ENCODE measurements at places on chromosomes 3 and 15. TPM values are rescaled to one million over a fixed set of nuclear protein-coding genes. Genes with fewer than 3 reads are reported as not detected.
A peak's percentile ranks its signal among the peaks of the same experiment; 100 is the strongest.

DNA sequence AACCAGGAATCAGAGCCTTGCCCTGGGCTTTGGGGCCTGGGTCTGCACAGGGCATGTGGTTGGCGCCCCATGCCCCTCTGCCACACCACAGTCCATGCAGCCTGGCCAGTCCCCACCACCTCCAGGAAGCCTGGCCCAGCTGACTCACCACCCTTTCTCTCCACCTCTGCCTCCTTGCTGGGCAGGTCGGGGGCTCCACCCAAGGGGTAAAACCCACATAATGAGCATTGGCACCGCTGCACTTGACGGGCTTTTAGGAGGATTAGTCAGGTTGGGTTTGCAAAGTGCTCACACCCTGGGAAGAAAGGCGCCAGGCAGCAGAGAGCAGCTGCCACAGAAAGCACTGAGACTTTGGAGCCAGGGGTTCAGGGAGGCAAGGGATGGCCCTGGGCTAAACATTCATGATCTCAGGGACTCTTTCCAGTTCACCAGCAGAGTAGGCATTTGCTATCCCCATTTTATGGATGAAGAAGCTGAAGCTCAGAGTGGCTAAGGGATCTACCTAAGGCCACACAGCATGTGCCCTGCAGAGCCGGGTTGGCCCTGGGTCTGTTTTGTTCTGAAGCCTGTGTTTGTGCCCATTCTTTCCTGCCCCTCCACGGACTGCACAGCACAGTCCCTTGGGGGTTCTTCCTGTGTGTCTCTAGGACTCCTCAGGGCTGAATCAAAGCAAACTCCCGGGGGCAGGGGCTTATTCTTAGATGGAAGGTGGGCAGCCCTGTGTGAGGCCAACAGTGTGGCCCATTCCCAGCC is 113.4 kb downstream of the ETFA start:
- no peak for DNase-seq

- DNase-seq = no peak
Measured at GRCh38 chr3:133472889-133473288, 73.0 kb downstream of the BFSP2 start.

DNA sequence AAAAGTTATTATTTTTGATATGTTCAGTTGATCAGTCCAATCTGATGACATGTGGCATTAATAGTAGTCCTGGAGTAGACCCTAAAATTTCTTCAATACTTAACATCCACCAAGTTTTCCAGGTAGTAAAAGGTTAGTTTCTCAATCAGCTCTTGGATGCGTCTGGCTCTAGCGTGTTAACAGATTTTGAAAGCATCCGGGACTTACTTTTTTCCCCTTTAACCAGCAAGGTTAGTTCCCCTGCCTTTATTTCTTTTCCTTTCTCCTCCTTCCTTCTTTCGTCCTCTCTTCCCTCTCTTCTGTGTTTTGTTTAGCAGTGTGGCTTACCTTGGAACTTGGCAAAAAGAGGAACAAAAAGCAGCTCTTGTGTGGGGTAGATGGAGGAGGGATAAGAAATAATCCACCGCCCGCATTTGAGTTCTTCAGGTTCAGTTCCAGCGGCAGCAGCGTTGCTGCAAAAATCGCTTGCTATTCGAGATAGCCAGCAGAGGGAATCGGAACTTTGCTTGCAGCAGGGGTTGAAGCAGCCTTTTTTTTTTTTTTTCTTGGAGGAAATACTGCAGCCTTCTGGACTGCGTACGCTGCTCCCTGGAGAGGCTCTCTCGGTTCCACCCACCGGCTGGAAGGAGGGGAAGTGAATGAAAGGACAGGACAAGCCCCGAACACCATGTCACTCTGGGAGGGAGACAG is at the start of gene RBMS3:
Gene RBMS3, plus strand, starts transcription at position 668 of the 690 bp plus-strand sequence.
- DNase-seq = peak; percentile 91

GRCh38 chr3:168574455-168575158 is 478.9 kb upstream of the GOLIM4 start:
- no peak for DNase-seq

GRCh38 chr3:148815316-148816110 is 12.1 kb upstream of the CPB1 start:
- DNase-seq = no peak

- no peak for DNase-seq
Measured at GRCh38 chr3:14126017-14126886, 1.4 kb downstream of the TMEM43 start.

DNA sequence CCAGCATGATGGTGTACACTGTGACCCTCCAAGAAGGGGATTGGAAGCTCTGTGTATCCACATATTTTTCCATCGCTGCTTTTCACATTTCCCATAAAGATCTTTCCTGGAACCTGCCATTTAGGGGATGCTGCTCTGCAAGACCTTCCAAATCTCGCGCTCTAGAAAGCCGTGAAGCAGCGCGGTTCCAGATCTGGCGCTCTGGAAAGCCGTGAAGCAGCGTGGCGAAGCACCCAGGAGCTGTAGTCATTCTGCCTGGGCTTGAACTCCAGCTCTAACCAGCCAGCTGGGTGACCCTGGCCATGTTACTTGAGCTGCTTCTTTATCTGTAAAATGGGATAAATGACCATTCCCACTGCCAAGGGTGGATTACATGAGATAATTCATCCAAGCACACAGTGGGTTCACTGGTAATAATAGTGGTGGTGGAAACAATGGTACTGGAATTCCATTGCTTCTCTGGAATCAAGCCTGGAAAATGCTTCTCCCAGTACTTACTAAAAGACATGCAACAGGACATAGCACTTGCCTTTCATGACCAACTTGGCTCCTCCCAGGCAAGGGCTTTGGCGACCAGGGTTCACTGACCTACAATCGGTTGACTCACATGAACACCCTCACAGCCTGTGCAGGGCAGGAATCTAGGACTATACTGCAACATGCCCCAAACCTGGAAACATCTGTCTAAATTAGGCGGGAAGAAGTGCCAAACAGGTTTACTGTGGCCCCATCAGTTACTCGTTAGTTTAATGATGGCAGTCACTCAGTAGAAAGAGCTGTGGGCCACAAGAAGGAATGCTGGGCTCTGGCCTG is 70.7 kb downstream of the XXYLT1 start:
- no peak for DNase-seq

DNA sequence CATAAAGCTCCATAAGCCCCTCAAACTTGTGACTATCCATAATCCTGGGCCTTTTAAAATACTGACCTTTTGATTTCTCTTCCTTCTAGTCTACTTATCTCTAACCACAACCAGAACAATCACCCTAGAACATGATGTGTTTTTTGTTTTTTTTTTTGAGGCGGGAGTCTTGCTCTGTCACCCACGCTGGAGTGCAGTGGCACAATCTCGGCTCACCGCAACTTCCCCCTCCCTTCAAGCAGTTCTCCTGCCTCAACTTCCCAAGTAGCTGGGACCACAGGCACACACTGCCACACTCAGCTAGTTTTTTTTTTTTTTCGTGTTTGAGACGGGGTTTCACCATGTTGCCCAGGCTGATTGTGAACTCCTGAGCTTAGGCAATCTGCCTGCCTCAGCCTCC is 25.1 kb downstream of the VPS39 start:
- DNase-seq = no peak

DNA sequence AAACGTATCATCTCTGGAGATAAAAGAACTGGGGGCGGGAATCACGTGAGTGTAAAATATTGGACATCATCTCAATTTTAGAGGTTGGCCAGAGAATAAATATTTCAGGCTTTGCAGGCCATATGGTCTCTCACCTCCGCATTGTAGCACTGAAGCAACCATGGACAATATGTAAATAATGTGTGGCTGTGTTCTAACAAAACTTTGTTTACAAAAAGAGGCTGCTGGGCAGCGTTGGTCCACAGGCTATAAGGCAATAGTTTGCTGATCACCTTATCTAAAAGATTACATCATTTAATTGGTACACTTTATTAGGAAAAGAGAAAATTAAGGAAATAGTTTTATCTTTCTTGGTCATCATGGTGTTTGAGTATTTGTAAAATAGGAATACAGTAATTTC is 22.5 kb upstream of the SHC4 start:
- DNase-seq = no peak

DNA sequence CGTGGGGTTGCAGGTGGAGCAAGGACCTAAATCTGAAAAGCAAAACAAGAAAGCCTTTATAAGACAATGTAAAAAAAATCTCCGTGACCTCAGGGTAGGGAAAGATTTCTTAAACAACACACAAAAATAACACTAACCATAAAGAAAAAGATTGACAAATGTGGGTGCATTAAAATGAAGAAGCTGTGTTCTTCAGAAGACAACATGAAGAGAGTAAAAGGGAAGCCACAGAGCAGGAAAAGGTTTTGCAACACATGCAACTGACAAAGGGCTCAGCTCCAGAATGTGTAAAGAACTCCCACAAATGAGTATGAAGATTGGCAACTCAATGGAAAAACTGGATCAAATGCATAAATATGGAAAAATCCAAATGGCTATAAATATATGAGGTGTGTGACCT is 74.2 kb downstream of the MAGEF1 start:
- no peak for DNase-seq

DNA sequence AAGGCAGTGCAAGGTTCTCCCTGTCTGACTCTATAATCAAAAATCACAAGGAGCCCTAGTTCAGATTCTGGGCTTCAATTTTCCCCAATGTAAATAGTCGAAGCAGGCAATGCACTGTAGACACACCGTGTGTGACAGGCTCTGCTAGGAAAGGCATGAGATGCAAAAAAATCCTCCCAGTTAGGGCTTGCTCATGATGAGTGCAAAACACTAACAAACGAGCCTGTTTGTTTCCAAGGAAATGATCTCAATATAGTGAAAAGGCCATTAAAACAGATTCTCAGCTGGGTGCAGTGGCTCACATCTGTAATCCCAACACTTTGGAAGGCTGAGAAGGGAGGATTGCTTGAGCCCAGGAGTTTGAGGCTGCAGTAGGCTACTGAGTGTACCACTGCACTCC is 55.7 kb downstream of the UMPS start:
- DNase-seq = no peak

GRCh38 chr3:191743283-191743682 is 282.3 kb downstream of the PYDC2 start:
- no peak for DNase-seq

DNA sequence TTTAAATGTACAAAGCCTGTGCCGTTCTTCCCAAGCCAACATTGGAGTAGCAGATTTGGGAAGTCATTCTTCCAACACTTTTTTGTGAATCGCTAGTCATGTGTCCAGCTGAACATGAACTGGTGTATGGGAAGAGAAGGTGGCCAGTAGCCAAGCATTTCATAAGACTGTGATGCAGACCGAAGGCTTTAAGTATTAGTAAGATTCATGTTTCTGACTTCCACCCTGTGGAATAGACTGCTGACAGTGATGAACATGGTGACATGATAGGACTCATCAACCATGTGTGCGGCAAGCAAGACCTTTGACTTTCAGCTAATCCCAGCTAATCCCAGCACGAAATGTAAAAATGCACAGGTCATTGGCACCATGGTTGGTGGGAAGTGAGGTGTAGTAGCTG is 48.3 kb upstream of the THSD4 start:
- peak; percentile 88 for DNase-seq

- no peak for DNase-seq
Measured at GRCh38 chr15:81043281-81043934, 42.7 kb downstream of the TLNRD1 start.

DNA sequence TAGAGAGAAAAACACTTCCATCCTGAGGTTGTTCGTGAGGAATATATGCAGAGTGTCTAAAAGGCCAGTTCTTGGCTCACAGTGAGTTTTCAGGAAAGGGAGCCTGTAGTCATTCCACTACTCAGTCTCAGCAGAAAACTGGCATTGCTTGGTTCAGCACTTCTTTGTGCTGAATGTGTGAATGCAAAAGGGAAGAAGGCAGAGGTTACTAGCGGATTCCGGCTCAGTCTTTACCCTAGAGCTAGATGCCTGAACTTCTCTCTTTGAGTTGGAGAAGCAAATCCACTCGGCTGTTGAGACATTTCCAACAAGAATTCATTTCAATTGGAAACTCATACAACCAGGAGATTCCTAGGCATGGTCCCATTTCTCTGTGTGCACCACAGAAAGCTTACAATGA is 23.1 kb upstream of the FRMD4B start:
- no peak for DNase-seq

DNA sequence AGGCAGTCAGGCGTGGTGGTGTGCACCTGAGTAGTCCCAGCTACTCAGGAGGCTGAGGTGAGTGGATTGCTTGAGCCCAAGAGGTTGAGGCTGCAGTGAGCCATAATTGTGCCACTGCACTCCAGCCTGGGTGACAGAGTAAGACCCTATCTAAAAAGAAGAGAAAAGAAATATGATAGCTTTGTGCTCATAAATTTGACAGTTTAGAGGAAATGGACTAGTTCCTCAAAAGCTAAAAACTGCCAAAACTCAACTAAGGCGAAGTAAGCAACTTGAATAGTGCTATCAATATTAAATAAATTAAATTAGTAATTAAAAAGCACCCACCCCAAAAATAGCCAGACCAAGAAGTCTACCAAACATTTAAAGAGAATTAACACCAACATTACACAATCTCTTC is 24.5 kb upstream of the SLC15A2 start:
- no peak for DNase-seq

DNA sequence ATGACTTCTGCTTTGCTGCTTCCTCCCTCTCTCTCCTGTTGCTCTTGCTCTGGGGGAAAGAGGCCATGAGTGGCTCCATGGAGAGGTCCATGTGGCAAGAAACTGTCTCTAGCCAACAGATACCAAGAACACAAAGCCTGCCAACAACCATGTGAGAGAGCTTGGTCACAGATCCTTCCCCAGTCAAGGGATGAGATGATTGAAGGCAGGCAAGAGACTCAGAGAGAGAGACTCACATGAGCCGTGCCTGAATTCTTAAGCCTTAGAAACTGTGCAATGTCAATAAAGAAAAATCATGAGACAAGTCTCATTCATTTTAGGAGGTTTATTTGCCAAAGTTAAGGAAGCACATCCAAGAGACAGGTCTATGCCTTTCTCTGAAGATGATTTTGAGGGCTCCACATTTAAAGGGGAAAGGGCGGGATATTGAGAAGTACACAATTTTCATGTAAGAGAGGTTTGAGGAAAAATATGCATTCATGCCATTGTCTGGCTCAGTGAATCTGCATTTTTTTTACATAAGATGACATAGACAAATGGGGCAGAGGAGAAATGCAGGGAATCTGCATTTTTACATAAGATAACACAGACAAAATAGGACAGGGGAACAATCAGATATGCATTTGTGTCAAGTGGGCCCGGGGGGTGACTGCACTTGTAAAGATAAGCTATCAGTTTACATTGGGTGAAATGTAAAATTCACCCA is 59.5 kb upstream of the SUCLG2 start:
- DNase-seq = no peak

- no peak for DNase-seq
Measured at GRCh38 chr3:100682056-100682853, 27.0 kb upstream of the TFG start.

WNT5A gene
- 168 TPM for polyA plus RNA-seq

SEMA3B gene
- 22.0 TPM for polyA plus RNA-seq

KLHL40 gene
- polyA plus RNA-seq = not detected

DUT gene
- polyA plus RNA-seq = 35.9 TPM

ACOX2 gene
- 30.8 TPM for polyA plus RNA-seq

SENP8 gene
- polyA plus RNA-seq = 5.3 TPM

USP3 gene
- polyA plus RNA-seq = 24.0 TPM

GUCA1C gene
- not detected for polyA plus RNA-seq

PCOLCE2 gene
- polyA plus RNA-seq = 0.96 TPM

ATP13A4 gene
- polyA plus RNA-seq = 0.04 TPM

TMC3 gene
- polyA plus RNA-seq = not detected

MUC13 gene
- polyA plus RNA-seq = not detected

TNK2 gene
- polyA plus RNA-seq = 4.4 TPM
